Ammon's horn (tissue), 1 donor: ENCODE measurements at places on chromosomes 2 and 18.

DNA sequence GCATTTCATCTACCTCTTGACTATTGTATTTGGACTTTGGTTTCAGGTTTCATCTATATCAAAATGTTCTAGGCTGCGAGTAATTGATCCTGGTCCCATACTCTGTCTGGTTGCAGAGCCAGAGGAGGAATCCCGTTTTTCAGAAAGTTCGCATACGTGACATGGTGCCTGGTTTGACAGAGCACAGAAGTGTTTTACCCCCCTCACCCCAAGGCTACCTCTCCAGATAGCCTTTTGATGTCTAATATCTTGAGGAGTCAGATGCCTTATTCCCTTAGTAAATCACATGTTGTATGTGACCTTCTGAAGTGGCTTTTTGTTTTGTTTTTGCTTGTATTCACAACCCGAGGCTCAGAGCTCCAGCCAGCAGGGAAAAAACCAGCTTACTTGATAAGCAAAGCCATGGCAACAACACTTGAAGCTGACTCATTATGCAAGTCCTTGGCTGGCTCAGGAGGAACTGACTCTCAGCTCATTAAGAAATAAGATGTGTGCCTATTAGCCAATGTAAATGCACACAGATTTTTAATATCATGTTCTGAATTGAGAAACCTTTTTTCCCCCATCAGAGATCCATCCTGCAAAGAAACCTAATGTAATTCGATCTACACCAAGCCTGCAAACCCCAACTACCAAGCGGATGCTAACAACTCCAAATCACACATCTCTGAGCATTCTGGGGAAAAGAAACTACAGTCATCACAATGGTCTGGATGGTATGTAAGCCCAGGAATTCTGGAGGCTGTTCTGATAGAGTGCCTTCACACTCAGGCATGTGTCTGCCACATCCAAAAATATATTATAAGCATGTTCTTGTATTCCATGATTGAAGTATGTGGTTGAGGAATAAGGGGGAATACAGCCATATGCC lies 41.4 kb downstream of the OXER1 start:
- peak; percentile 78 for DNase-seq

DNA sequence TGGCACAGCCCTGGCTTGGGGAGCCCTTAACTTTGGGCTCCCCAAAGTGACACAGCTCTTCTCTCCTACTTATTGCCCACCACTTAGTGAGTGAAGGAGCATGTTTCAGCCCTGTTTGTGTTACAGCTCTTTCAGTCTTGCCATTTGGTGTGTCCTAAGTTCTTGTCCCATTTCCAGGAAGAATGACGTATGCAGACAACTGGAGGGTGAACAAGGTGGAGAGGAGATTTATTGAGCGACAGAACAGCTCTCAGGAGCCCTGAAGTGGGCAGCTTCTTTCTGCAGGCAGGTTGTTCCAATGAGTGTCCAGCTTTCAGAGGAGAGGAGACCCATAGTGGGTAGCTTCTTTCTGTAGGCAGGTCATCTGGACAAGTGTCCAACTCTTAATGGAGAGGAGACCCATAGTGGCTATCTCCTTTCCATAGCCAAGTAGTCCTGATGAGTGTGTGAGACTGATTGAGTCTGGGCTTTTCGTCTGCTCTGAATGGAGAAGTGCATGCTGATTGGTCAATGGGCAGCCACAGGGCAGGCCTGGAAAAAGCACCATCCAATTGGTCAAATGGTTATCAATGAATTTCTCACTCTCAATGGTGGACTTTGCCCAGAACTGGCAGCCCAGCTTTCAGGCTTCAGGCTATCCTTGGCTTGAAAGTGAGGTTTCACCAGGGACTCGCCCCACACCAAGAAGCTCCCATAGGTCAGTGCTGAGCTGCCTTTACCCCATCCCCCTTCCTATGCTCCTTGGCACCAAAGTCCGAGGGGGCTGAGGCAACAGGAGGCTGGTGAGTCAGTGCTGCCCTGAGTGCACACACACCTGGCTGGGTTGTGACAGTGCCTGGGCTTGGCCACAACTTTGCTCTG lies 688.2 kb downstream of the NYAP2 start:
- no peak for DNase-seq

DNA sequence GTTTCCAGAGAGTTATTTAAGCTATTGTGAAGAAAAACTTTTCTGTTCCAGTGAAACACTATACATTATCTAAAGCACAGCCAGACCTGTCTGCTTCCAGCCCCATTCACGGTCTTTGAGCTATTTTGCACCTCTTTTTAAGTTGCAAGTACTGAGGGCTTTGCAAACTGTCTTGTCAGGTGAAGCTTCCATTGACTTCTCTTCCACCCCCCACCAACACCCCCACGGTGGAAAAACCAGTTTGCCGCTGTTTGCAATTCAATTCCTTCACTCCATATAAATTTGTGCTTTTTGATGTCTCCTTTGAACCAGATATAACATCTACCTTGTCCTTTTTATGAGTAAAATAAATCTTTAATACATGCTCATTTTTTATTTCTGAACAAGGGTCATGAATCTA lies 15.7 kb downstream of the B3GNT7 start:
- no peak for DNase-seq

- peak; percentile 53 for DNase-seq
Measured at GRCh38 chr2:236512902-236513435, 56.7 kb upstream of the ACKR3 start.

GRCh38 chr2:162199913-162200312 lies 43.3 kb downstream of the FAP start:
- no peak for DNase-seq

GRCh38 chr2:16394986-16395550 lies 270.6 kb downstream of the CYRIA start:
- DNase-seq, result no peak

DNA sequence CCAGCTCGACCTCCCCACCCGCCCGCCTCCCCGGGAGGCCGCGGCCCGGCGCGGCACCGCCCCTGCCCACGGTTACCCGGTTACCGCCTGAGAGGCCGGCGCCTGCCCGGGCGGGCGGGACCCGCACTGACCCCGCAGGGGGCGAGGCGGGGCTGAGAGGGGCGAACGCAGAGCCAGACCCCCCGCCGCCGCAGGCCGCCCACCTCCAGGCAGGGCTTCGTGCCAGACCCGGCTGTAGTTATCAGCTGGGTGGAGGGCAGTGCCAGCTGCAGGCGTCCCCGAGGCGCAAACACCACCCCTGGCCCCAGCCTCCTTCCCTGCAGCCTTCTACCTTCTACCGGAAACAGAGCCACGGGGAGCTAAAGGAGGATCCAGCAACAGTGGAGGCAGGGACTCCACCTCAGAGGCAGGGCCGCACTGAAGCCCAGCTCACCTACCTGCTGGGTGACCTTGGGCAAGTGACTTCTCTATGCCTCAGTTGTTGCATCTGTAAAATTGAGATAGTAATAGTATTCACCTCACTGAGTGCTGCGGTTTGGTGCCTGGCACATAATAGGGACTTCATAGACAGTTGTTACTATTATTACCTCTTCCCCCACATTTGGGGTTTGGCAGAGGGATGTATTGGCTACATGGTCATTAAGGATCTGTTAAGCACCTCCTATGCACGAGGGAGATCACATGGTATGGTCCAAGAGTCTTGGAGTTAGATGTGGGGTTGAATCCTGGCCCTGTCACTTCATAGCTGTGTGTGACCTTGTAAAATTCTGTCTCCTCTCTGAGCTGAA lies 231.6 kb upstream of the SMAD2 start:
- DNase-seq, result no peak

GRCh38 chr2:215290980-215291599 lies 20.8 kb upstream of the ATIC start:
- no peak for DNase-seq

DNA sequence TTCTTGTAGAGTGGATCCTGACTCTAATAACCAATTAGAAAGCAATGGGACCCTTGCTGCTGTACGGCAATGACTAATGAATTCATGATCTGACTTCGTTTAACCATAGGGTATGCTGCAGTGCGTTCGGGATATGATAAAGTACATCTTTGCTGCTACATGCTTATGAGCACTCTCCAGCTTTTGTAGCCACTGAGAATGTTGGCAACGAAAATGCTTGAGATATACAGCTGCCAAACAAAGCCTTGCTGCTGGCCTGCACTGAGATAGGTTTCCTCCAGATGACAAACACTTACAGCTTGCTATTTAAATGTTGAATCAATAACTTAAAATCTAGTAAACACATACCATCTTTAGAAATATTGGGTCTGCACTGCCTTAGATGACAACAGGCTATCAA lies 372.4 kb upstream of the SLC8A1 start:
- DNase-seq, result no peak

DNA sequence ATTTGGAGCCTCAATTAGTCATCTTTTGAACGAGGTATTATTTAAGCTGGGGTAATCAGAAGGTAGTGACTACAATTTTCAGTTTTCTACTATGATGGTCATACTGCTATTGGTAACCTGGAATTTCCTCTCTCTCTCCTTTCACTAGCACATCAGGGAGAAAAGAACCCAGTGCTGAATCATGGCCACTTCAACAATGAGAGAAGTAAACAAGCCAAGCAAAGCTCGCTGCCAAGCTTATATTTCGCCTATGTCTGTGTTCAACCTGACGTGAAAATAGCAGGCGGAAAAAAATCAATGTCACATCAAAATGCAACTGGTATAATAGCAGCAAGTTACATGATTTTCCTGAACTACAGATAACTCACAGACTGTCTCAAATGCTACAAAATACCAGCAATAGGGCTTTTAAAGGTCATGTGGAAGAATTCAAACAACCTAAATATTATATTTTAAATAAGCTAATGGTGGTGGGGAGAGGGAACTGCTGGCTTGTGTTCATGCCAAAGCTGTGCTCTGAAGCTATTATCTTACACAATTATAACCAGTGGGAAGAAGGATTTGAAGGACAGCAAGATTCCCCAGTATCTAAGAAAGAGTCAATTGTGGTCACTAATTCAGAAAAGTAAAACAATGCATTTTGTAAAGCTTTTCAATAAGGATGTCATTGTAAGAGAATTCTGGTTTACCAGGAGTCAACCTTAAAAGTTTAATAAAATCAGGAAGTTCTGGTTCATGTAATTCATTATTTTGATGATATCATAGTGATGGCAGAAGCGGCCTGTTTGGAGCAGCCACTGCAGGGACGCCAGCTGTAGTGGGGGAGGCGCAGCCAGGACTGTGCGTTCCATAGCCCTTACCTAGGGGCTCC lies 38.0 kb downstream of the RNF152 start:
- DNase-seq, result no peak

DNA sequence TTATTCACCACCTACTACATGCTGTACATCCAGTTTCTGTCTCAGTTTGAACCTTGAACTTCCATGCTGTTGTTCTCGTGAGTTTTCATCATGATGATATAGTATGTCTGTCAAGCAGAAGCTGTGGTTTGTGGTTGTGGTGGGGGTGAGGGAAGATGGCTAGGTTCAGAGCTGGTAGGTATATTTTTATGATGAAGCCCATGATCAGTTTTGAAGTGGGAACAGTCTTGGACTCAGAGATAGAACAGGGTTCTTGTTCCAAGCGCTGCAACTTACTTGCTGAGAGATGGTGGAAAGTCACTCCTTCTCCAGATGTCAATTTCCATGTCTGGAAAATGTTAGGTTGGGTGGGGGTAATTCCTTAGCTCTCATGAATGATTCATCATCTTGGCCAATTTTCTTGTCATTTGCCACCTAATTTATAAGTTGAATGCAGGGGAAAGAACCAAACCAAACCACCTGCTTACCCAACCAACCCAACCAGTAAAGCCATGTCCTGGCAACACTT lies 21.6 kb downstream of the PMAIP1 start:
- no peak for DNase-seq

GRCh38 chr18:59512025-59512755 lies 153.1 kb upstream of the LMAN1 start:
- DNase-seq, result no peak

DNA sequence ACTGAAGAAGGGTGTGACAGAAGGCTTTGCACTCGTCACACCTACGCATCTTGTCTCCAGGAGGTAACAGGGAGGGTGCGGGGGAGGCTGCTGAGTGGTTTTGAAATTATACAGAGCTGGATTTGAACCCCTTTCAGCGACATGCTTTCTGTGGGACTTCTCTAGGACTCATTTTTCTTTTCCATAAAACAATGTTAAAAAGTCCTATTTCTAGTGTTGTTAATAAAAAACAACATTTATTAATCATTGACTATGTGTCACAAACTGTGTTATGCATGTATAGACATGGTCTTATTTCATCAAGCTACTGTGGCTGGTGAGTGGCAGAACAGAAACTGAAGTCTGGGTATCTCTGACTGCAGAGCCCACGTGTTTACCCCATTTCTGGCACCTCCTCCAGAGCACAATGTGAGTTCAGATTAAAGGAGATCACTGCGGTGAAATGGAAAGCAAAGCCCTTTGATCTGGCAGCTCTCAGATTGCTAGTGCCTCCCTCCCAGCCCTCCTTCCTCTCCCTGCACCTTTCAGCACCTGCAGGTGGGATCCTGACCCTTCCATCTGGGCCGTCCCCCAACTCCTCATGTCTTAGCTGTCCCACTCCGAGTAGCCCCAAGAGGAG lies 315.5 kb upstream of the MYT1L start:
- no peak for DNase-seq

- DNase-seq, result no peak
Measured at GRCh38 chr18:27845897-27846296, 331.0 kb downstream of the CDH2 start.

GRCh38 chr2:21251216-21251980 lies 127.6 kb downstream of the TDRD15 start:
- DNase-seq, result no peak

- DNase-seq, result no peak
Measured at GRCh38 chr2:28613186-28613585, 117.3 kb downstream of the PLB1 start.

- DNase-seq, result peak; percentile 32
Measured at GRCh38 chr18:70234667-70235459, 29.4 kb upstream of the RTTN start.

- DNase-seq, result no peak
Measured at GRCh38 chr2:31101701-31102100, 36.5 kb downstream of the GALNT14 start.

DNA sequence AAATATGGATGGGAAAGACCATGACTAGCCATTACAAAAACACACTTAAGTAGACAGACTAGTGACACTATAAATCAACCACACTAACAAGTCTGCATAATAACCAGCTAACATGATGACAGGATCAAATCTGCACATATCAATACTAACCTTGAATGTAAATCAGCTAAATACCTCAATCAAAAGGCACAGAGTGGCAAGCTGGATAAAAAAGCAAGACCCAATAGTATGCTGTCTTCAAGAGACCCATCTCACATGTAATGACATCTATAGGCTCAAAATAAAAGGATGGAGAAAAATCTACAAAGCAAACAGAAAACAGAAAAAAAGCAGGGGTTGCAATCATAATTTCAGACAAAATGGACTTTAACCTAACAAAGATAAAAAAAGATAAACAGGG lies 16.3 kb downstream of the PFN4 start:
- no peak for DNase-seq
